ENCODE measurements at places on chromosomes 16 and 17.

DNA sequence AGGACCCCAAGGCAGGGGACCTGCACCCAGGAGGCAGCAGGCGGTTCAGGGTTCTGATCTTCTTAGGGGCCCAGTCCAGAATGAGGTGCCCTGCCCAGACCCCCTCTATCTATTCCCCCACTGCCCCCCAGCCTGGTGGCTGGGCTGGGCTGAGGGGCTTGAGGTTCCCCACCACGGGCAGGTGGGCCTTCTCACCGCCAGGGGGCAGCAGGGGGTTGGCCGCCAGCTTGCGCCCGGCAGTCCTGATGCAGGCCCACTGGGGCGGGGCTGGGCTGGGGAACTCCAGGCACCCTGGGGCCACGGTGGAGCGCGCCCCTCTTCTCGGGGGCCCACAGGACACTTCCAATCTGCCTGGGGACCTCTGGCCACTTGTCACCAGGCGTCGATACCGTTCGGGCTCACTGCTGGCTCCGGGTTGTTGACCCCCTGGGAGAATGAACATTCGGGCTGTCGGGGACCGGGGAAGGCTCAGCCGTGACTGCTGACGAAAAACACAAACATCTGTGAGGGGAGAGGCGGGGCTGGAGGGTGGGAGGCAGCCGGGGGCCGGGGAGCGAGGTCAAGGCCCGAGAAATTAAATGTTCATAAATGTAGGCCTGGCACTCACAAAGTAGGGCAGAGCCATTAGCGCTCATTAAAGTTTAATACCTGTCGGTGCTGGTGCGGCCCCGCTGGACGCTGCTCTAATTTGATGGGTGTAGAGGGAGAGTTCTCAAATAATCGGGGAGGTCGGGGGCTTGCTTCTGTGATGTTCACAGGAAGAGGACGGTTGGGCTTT is 219.3 kb upstream of the GSE1 start:
- DNase-seq = no peak

GRCh38 chr16:2897110-2897509 is 14.1 kb downstream of the FLYWCH2 start:
- DNase-seq = no peak

GRCh38 chr16:55372792-55373488 is 48.9 kb downstream of the IRX6 start:
- no peak for DNase-seq

GRCh38 chr16:81170824-81171223 is 67.7 kb upstream of the BCO1 start:
- DNase-seq = no peak

- no peak for DNase-seq
Measured at GRCh38 chr17:47304186-47304585, 19.6 kb upstream of the EFCAB13 start.

DNA sequence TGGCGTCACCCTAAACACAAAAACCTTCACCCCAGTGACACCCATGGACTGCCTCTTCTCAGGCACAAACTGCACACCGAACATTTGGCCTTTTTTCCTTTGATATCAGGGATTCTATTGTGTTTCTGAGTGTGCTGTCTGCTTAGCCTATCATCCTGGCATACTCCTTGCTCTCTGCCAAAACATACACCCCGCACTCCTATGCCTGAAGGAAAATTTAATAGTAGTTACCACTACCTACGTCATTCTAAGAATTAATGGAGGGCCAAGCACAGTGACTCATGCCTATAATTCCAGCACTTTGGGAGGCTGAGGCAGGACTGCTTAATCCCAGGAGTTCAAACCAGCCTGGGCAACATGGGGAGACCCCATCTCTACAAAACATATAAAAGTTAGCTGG is 19.9 kb upstream of the SLFN13 start:
- no peak for DNase-seq

DNA sequence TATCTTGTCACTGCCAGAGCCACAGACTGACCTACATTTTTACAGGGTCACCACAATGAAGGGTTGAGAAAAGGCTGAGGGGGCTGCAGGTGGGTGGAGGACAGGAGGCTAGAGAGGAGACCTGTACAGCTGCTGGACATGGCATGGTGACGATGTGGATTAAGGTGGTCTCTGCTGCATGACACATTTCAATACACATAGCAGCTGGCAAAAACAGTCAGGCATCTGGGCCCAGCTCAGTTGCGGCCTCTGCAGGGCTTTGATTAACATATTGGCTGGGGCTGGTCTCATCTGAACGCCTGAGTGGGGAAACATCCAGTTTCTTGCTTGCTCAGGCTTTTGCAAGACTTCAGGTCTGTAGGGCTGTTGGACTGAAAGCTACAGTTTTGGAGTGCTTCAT is 265.4 kb upstream of the FOXF1 start:
- no peak for DNase-seq

DNA sequence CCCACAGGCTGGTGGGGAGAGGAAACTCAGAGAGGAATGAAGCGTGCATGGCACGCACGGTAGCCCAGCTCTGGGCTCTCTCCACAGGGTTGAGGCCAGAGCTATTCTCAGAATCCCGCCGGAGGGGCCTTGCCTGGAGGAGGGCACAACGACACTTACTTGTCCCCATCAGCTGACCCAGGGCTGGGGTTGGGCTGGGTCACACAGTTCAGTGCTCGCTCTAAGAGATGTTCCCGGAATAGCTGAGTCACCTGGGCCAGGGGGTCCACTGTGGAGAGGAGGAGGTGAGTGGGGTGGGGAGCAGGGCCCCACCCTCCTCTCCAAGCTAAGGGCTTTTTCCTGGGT is 21.8 kb downstream of the SREBF1 start:
- DNase-seq = no peak

- DNase-seq = no peak
Measured at GRCh38 chr16:68328860-68329390, 18.1 kb downstream of the PRMT7 start.

DNA sequence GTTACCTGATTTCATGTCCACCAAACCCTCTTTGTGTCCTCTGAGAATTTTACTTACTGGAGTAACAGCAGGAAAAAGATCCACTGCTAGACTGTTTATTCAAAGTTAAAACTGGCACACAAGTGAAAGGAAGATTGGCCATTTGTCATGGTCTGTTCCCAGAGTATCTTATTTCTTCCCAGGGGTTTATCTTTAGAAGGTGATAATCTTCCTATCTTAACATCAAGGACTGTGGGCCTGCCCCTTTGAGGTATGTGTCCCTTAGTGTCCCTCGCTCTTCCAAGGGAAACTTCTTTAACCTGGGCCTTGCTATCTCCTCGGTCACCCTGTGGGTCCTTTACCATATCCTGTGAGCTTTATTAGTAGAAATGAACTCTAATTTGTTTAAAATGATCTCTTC is 49.7 kb downstream of the ARHGAP44 start:
- DNase-seq = no peak

DNA sequence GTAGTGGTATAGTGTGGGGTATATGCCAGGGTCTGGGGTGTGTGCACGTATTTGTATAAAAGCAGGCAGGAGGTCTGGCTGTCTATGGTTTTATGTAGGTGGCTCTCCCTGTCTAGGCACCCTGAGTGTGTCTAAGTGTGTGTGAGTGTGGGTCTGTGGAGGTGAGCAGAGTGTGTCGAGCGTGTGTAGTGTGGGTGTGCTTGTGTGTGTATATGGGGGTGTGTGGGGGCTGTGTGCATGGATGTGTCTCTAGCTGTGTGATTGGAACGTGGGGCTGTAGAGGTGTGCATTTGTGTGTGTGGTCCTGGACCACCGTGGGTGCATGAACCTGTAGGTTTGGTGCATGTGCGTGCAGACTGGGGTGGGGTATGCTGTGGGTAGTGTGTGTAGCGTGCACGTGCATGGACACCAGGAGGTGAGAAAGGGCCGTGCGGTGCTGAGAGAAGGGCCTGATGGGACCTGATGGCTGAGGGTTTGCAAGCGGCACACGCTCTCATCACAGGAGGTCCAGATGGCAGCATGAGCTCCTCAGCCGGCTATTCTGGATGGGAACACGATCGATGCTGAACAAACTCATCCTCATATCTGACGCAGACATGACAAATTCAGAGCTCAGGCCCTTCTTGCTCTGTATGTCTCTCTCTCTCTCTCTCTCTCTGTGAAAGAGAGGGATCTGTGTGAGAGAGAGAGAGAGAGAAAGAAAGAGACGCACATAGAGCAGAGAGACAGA is 27.7 kb downstream of the SPACA3 start:
- no peak for DNase-seq

GRCh38 chr17:76542566-76542971 is 2.7 kb downstream of the PRCD start:
- DNase-seq = no peak

DNA sequence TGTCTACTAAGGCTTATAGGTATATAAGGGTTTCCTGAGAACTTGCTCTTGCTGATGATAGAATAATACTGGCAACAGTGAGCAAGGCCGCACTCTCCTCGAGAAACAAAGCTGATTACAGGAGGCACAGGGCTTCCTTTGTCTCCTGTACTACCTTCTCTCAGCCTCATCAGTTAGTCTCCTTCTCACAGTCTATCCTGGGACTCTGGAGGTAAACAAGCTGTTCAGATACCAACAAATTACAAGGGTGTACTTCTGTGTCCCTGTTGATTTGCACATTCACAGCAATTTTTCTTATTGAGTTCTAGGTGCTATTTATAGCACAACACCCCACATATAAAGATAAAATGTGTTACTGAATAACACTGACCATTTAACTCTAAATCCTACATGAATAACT is 98.7 kb downstream of the TRIM37 start:
- no peak for DNase-seq

DNA sequence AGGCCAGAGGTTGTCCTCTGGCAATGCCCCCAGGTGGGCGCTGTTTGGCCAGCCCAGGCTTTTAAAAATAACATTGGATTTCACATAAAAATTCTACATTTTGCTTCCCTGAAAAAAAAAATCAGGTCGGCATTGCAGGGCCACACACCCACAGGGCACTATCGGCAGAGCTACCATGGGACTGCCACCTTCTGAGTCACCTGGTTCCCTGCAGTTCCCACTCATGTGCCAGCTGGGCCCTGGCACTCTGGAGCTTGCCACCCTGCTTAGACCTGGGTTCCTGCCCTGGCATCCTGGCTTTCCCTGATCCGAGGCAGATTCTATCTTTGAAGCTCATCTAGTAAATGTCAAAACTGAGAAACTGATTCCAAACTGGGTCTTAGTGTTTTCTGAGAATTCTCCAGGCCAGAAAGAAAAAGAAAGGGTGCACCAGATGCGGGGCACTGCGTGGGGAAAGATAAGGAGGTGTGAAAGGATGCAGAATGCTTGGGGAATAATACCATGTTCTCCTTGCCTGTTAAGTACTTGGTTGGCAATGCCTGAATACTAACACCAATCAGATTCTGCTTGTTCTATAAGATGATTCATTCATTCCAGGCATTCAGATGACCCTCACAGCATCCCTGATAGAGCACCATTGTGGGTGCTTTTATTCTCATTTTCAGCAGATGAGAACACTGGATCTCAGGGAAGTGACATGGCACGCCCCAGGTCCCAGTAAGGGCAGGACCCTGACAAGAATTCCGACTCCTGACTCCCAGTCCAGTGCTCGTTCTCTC is 51.8 kb downstream of the RAI1 start:
- DNase-seq = no peak

- no peak for DNase-seq
Measured at GRCh38 chr17:10836966-10837590, 809 bp downstream of the PIRT start.

DNA sequence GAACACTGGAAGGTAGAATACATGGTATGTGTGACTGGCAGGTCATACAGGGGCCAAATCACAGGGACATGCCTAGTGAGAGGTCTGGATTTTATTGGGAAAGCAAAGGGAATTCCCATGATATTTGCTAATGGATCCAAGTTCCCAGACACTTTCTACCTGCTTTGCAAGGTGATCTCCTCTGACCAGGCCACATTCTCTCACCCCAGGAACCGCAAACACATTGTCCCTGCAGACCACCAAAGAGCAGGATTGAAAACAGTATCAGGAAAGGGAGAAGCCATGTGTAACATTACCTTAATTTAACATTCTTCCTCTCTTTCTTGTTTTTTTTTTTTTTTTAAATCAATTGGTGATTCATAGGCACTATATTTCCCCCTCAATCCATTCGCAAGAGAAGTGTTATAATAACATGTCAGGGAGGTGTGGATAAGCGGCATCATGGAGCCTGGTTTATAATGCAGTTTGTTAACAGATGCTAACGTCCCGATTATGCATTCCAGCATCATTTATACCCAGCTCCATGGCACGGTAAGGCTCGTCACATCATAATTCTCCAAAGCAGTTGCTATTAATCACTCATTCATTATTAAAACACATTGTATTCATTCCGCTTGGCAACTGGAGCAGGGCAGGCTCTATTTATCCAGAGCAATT is 155.1 kb upstream of the CCL2 start:
- no peak for DNase-seq

DNA sequence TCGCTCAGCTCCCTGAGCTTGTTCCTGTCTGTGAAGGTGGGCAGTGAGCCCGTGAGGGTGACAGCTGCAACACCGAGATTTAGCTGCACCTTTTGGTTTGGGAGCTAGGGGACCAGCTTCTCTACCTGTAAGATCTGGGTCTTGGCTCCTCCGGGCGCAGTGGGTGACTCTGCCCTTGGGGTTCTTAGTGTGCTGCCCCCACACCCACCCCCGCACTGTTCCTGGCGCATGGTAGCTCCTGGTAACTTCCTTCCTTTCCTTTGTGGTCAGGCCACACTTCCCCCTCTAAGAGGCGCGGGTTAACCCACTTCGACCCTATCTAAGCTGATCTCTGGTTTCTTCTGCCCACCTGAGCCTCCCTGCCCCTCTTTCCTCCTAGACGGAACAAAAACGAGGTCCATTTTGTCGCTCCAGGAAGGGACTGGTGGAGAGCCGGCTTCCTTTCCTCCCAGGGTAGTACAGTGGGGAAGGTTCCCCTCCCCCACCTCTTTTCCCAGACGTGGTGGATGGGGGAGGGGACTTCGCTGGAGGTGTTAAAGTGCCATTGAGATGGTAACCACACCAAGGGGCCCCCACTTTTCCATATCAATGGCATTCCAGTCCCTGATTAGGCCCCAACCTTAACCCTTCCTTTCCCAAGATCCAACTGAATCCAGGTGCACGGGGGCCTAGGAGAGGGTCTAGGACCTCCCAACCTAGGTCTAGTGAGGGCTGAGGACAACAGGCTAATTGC is 4.6 kb upstream of the CLDN9 start:
- DNase-seq = no peak

GRCh38 chr16:76984196-76984595 is 206.8 kb upstream of the MON1B start:
- no peak for DNase-seq

DNA sequence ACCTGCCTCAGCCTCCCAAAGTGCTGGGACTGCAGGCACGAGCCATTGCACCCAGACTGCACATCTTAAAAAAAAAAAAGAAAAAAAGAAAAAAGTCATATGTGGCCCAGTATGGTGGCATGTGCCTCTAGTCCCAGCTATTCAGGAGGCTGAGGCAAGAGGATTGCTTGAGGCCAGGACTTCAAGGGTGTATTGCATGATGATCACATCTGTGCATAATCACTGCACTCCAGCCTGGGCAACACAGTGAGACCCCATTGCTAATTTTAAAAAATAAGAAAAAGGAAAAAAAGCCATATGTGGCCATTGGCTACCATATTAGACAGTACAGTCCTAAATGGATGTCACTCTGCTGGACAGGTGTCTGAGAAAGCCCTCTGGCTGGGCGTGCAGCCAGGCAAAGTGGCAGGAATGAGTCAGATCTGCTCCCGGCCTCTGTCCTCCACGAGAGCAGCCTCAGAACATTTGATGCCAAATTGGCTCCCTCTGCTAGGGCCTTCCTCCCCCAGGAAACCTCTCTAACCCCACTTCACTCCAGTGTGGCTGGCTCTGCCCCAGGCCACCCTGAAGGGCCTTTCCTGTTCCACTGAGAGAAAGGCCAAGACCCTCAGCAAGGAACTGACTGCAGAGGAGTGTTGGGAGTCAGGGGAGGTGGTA is 14.7 kb downstream of the CA7 start:
- no peak for DNase-seq

GRCh38 chr16:25013751-25014499 is 1.2 kb downstream of the ARHGAP17 start:
- no peak for DNase-seq

GRCh38 chr17:40480501-40481003 is 20.9 kb downstream of the TNS4 start:
- DNase-seq = no peak

All from NCI-H2081 (cell line).